ENCODE measurements at places on chromosomes 1 and 21. TPM values are rescaled to one million over a fixed set of nuclear protein-coding genes. Genes with fewer than 3 reads are reported as not detected.

Gene C8B
- total RNA-seq, result not detected

Gene CD5L
- not detected for total RNA-seq

DNA sequence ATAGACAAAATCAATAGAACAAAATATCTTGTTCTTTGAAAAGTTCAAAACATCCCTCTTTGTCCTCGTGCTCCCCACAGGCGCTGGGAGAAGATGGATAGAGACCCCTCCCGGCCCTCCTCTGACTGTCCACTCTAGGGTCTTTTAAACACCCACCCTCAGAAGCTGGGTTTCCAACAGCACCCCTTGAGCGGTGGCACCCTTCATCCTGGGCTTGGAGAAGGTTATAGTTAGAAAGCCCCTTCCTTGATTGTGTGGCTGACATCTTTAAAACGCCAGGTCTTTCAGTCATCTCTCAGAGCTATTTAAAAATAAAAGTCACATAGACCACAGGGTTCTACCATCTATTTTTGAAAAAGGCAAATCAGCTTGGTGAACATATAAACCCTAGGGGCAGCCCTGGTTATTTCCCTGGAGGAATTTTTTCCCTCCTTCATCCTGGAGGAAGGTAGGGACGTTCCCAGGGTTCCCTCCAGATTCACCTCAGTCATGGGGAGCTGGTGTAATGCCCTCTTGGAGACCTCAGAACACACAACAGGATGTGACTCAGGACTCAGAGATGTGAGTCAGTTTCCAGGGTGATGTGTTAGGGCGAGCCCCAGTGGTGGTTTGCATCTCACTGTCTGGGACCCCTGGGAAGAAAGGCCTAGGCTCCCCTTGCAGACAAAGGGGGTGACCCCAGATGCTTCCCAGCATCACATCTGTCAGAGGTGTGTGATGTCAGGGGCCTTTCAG, 138.5 kb downstream of the CLIC6 start:
- no peak for DNase-seq

GRCh38 chr1:193549081-193549480, 362.7 kb upstream of the B3GALT2 start:
- no peak for DNase-seq

GRCh38 chr1:153505576-153505975, 30.2 kb downstream of the S100A6 start:
- DNase-seq, result no peak

All from mesenteric fat pad (tissue), 1 donor.